ENCODE measurements at places on chromosomes 6 and 20.

- no peak for DNase-seq
These were observed 23.6 kb upstream of the HLA-E start for GRCh38 chr6:30465595-30466306.

- no peak for DNase-seq
These were observed 61.3 kb downstream of the PTPN1 start for GRCh38 chr20:50571466-50571865.

DNA sequence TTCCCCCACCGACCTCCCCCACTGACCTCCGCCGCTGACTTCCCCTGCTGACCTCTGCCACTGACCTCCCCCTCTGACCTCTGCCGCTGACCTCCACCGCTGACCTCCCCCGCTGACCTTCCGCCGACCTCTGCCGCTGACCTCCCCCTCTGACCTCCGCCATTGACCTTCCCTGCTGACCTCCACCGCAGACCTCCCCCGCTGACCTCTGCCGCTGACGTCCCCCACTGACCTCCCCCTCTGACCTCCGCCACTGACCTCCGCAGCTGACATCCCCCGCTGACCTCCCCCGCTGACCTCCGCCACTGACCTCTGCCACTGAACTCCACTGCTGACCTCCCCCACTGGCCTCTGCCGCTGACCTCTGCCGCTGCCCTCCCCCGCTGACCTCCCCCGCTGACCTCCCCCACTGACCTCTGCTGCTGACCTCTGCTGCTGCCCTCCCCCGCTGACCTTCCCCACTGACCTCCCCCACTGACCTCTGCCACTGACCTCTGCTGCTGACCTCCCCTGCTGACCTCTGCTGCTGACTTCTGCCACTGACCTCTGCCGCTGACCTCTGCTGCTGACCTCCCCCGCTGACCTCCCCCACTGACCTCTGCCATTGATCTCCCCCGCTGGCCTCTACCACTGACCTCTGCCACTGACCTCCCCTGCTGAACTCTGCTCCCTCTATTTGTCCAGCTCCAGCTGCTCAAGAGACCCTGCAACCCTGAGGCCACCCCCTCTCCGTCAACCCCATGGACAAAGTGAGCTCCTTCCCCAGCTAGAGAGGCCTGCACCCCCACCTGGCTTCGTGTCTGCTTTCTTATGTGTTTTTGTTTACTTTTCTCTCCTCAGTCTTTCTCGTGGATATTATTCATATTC lies 91.4 kb upstream of the AFDN start:
- DNase-seq = no peak

- DNase-seq = no peak
These were observed 37.6 kb downstream of the NDUFAF5 start for GRCh38 chr20:13822459-13822858.

- DNase-seq = no peak
These were observed 35.0 kb upstream of the SLC22A16 start for GRCh38 chr6:110511401-110511800.

- no peak for DNase-seq
These were observed 21.0 kb upstream of the NANP start for GRCh38 chr20:25644814-25645213.

DNA sequence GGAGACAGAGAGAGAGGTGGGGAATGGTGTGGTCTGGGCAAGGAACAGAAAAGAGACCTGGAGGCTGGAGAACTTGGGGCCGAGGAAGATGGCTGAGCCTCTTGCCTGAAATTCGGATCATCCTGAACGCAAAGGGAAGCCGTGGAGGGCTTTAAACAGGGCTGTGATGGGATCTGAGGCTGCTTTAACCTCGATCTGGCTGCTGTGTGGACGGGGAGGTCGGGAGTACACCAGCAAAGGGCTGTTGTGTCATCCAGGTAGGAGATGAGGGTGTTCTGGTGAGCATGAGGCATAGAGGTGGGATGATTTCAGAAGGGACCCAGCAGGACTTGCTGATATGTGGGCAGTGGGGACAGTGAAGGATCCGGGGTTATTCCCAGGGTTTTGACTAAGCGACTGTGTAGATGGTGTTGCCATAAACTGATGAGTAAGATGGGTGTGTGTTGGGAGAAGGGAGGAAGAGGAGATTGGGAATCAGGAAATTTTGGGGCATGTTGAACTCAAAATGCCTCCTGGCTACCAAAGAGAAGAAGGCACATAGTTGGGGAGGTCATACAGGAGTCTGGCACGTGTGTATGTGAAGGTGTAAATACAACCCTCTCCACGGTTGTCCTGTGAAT lies 158.5 kb downstream of the NFATC2 start:
- DNase-seq = no peak

GRCh38 chr6:26092443-26092842 lies 5.2 kb downstream of the HFE start:
- no peak for DNase-seq

DNA sequence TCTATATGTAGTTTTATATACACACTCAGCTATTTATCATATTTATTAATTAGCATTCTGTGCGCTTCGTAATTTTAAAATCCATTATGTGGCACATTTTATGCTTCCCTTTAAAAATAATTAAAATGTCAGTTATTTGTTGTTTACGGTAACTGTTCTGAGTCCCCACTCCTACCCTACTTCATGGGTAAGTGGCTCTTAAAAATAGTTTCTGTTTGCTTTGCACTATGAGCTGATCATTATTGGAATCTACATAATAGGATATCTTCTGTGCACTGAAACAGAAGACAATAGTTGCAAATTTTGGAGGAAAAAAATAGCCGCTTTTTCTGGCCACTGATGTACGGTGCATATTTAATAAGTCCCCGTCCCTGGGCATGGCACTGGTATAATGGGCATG lies 25.2 kb downstream of the LCA5 start:
- no peak for DNase-seq

- no peak for DNase-seq
These were observed at the start of gene RBM24 for GRCh38 chr6:17281100-17281496. RBM24 (plus strand) TSS chr6:17281361; CDS start chr6:17281582, 221 bp downstream.

DNA sequence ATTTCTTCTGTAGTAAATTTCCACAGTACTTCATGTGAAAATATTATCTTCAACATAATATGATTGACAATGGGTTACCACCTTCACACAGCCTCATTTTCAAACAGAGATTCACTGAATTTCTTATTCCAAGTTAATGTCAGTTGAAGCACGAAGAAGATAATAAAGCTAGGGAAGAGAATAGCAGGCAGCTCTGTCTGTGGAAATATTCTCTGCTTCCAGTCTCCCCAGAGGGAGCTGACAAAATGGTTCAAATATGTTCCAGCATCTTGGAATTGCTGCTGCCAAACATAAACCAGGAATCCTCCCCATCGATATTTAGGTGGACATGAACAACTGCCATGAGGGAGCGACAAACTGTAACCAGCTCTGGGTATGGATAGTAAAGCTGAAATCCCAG lies 224.8 kb downstream of the GJA1 start:
- no peak for DNase-seq

GRCh38 chr20:8540466-8540865 lies 408.4 kb downstream of the PLCB1 start:
- DNase-seq = no peak

GRCh38 chr6:161578478-161578877 lies 304.6 kb upstream of the AGPAT4 start:
- no peak for DNase-seq

GRCh38 chr6:26226579-26226967 lies 138.4 kb upstream of the BTN3A2 start:
- DNase-seq = no peak

DNA sequence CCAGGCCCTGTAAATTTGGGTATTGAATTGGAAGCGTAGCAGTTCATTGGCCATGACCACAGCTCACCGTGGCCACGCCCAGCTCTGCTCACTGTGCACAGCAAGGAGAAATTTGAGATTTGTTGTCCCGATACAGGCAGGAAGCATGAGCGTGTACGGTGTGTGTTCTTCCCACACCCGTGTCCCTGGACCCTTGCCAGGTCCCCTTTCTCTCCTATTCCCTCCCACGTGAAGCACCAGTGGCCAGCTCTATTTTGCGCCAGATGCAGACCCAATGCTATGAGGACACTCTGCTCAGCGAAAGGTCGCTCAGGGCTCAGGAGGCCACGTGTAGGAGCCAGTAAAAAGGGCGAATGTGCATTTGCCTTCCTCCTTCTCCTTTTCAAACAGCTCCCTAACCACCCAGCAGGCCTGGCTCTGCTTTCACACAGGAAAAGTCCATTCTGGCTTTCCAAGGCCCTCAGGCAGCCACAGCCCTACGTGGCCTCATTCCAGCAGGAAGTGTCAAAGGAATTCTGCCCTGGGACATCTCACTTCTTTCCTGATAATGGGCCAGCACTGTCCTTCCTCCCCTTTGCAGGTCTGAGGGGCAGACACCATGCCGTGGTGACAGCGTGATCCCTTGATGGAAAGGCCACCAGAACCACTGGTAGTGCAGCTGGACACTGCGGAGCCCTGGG lies 499.2 kb upstream of the CDH4 start:
- DNase-seq = no peak

GRCh38 chr6:129645830-129646579 lies 64.0 kb downstream of the ARHGAP18 start:
- DNase-seq = no peak

- DNase-seq = no peak
These were observed 13.8 kb upstream of the IYD start for GRCh38 chr6:150354754-150355571.

GRCh38 chr6:44630125-44631028 lies 242.9 kb downstream of the CDC5L start:
- DNase-seq = no peak

- peak; percentile 81 for DNase-seq
These were observed 244.8 kb upstream of the TENT5A start for GRCh38 chr6:81997090-81997926.

- DNase-seq = no peak
These were observed 33.0 kb upstream of the DUSP22 start for GRCh38 chr6:259316-259715.

- DNase-seq = no peak
These were observed 9.7 kb downstream of the RNGTT start for GRCh38 chr6:88953550-88954386.

DNA sequence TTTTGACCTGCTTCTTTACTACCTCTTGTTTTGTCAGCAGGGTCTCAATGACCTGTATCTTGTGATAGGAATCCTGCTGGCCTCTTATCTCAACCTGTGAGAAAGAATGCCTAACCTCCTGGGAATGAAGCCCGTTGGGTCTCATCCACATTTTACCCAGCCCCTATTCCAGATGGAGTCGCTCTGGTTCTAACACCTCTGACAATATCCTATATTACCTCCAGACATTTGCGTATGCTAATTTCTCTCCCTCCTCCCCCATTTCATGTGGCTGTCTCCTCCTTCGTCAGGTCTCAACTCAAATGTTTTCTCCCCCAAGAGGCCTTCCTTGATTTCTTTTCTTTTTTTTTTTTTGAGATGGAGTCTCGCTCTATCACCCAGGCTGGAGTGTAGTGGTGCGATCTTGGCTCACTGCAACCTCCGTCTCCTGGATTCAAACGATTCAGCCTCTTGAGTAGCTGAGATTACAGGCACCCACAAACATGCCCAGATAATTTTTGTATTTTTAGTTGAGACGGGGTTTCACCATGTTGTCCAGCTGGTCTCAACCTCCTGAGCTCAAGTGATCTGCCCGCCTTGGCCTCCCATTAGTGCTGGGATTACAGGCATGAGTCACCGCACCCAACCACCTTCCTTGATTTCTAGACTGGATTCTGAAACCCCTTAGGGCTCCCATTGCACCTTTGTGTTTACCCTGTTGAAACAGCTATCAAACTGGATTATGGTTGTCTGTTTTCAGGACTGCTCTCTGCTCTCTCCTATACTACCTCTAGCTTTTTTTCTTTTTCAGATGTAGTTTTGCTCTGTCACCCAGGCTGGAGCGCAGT lies 49.5 kb upstream of the B4GALT5 start:
- no peak for DNase-seq

- DNase-seq = no peak
These were observed 171.3 kb upstream of the HDAC2 start for GRCh38 chr6:114142258-114142657.

DNA sequence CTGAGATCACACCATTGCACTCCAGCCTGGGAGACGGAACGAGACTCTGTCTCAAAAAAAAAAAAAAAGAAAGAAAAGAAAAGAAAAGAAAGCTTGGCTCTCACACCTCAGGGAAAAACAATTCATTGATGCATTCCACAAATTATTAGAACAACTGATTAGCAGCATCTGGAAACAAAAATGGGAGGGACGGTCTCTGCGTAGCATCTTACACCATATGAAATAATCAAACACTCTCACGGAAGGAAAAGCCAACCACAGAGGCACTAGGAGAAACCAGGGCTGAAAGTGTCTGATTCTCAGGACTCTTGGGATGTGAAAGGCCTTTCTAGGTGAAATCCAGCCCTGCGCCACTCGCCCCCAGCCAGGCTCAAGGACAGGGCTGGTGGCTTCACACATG lies 2.3 kb upstream of the HELZ2 start:
- DNase-seq = no peak

- peak; percentile 18 for DNase-seq
These were observed 51.2 kb downstream of the VAPB start for GRCh38 chr20:58440021-58440767.

- no peak for DNase-seq
These were observed 4.0 kb downstream of the ARID1B start for GRCh38 chr6:156780962-156781853.

GRCh38 chr6:36069573-36069972 lies 42.0 kb downstream of the MAPK14 start:
- no peak for DNase-seq

DNA sequence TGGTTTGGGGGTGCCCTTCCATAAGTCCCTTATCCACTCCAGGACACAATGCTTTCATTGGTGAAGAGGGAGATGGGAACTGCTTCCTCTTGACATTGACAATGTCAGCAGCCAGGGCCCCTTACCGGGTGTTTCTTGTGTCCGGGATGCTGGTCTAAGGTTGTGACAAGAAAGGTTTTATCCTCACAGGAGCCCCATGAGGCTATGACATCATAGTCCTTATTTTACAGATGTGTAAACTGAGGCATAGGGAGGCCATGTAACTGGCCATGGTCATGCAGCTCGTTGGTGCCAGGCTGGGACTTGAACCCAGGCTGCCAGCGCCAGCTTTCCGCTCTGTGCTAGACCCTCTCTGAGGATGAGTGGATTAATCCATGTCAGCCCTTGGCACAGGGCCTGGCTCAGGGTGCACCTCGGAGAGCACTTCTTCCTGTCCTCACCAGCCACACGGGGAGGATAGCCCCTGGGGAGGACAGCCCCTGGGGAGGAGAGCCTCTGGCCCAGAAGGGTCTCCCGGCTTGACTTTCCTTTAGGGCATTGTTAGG lies 157.3 kb downstream of the SYCP2 start:
- DNase-seq = no peak

- peak; percentile 89 for DNase-seq
These were observed 736.4 kb upstream of the MARCKS start for GRCh38 chr6:113120582-113121285.

- no peak for DNase-seq
These were observed 34.0 kb downstream of the PMEPA1 start for GRCh38 chr20:57675773-57676172.

All from skeletal muscle cell (primary cell).